Fibroblast of the aortic adventitia (primary cell): ENCODE measurements at places on chromosomes 2 and 18. TPM values are rescaled to one million over a fixed set of nuclear protein-coding genes. Genes with fewer than 3 reads are reported as not detected.

PASK gene
- total RNA-seq = 3.8 and 21.9 TPM in 2 replicates

PLGLB1 gene
- 1.5 and 4.9 TPM in 2 replicates for total RNA-seq

SPDYA gene
- total RNA-seq = 1.1 and 6.5 TPM in 2 replicates

ANO7 gene
- total RNA-seq = 1.1 and 1.7 TPM in 2 replicates
